Cerebellar nuclear complex (tissue), 1 donor: ENCODE measurements at places on chromosomes 2 and 18.

GRCh38 chr2:60095202-60095815 is 458.1 kb downstream of the BCL11A start:
- DNase-seq: no peak

- no peak for DNase-seq
These were observed 43.8 kb upstream of the ASAP2 start for GRCh38 chr2:9162841-9163240.

DNA sequence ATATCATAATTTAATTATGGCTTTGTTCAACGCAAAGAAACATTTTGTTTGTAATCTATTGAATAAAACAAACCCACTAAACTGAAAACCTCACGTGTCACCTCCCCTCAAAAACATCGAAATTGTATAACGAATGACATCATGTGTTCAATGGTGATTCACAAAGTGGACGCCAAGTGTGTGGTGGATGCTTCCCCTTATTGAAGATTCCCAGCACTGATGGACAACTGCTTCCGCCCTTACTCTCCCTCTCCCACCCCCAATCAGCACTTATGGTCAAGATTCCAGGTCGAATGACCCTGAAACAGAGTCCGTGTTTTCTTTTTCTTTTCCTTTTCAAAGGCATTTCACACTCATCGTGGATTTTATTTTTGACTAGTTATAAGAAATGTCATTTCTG is 383.0 kb upstream of the SMIM21 start:
- no peak for DNase-seq

- DNase-seq: no peak
These were observed 315.6 kb downstream of the IRS1 start for GRCh38 chr2:226483745-226484619.

GRCh38 chr2:194709840-194710239 is 947.2 kb upstream of the SLC39A10 start:
- no peak for DNase-seq

DNA sequence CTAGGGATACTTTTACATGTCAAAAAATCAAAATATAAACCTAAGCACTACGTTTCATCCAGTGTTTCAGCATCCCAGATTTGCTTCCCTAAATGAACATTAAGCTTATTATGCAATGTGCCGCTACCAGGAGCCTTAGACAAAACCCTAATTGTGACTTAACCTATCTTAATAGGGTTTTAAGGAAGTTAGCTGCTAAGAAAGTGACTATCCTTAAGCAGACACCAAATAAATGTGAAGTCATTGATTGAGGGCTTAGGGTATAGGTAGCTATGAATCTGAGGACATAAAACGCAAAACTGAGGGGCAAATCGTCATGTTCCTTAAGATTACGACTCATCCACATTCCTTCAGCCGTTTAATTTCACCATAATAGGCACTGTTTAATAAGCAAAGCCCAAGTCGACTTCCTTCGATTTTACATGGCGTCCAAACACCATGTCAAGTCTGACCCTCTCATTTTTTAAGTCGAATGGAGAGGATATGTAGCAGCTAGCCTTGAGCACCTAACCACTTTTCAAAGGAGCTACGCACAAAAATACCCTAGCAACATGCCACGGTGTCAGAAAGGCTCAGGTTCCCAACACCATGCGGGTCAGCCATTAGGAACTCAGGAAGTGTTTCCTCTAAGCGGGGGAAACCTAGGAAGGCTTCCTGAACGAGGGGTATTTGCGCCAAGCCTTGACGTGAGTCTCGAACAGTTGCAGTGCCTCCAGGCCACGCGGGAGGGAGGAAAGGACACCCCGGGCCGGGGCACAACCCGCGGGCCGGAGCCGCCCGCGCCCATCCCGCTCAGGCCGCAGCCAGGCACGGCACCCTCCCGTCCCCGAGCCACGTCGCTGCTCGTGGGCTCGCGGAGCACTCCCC is 1.0 kb downstream of the HDLBP start:
- DNase-seq: no peak

DNA sequence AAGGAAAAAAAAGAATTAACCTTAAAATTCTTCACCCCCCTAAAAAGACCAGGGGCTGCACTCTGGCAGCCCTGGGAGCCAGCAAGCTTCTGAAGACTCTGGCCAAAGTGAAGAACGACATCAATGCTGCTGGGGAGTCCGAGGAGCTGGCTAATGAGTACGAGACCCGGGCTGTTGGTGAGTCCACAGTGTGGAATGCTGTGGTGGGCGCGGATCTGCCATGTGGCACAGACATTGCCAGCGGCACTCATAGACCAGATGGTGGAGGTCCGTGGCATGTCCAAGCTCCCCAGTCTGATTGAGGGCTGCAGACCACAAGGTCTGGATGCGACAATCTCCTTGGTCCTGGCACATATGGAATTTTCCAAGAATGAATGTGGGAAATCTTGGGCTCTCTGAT is 47.4 kb downstream of the TRPM8 start:
- DNase-seq: no peak

DNA sequence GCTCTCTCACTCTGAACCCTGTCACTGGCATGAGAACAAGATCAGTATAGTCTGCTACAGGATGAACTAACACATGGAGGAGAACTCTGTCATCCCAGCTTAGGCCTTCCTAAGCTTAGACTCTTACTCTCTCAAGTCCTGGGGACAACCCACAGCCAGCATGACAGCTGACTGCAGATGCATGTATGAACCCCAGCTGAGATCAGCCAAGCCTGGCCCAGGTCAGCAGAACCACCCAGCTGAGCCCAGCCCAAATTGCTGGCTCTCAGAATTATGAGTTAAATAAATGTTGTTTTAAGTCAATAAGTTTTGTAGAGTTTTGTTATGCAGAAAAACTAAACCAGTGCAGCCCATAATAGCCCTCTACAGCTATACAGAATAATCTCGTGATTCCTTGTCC is 287.3 kb downstream of the TNS1 start:
- DNase-seq: no peak

DNA sequence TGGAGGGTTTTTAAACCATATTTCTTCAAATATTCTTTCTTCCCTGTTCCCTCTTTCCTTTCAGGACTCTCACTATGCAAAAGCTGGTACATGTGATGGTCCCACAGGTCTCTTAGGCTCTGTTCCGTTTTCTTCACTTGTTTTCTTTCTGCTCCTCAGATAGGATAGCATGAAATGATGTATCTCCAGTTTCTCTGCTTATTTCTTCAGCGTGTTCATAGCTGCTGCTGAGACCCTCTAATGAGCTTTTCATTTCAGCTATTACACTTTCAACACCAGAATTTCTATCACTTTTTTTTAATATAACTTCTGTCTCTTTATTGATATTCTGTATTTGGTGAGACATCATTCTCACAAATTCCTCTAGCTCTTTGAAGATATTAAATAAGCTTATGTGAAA is 63.9 kb downstream of the KCNG2 start:
- no peak for DNase-seq

GRCh38 chr2:176100547-176101140 is 1.0 kb downstream of the HOXD12 start:
- no peak for DNase-seq

GRCh38 chr18:3088449-3088848 is 75.5 kb upstream of the LPIN2 start:
- DNase-seq: no peak

DNA sequence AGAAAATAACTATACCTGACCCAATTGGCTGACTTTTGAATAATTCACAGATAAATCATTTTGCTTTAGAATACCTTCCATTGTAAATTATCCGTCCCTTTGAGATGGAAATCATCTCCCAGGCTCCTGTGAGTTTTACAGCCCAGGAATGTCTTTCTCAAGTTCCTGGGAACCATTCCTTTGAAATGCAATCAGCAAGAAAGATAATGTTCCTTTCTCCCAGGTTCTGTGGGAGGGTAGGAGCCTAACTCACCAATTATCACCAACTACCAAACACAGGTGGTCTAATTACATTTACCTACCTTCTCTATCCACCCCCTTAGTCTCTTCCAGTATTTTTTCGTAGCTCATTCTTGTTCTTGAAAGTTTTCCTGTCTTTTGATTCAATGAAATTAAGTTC is 1016.0 kb downstream of the SOCS6 start:
- no peak for DNase-seq
